ENCODE measurements at places on chromosomes 11 and 22.
A peak's percentile ranks its signal among the peaks of the same experiment; 100 is the strongest.

GRCh38 chr11:69637198-69637940 is 3.6 kb upstream of the CCND1 start:
- DNase-seq, result no peak

- no peak for DNase-seq
Observed at GRCh38 chr22:41913842-41914534, 886 bp downstream of the SHISA8 start.

- DNase-seq, result no peak
Observed at GRCh38 chr11:63892228-63892627, 24.7 kb downstream of the RCOR2 start.

DNA sequence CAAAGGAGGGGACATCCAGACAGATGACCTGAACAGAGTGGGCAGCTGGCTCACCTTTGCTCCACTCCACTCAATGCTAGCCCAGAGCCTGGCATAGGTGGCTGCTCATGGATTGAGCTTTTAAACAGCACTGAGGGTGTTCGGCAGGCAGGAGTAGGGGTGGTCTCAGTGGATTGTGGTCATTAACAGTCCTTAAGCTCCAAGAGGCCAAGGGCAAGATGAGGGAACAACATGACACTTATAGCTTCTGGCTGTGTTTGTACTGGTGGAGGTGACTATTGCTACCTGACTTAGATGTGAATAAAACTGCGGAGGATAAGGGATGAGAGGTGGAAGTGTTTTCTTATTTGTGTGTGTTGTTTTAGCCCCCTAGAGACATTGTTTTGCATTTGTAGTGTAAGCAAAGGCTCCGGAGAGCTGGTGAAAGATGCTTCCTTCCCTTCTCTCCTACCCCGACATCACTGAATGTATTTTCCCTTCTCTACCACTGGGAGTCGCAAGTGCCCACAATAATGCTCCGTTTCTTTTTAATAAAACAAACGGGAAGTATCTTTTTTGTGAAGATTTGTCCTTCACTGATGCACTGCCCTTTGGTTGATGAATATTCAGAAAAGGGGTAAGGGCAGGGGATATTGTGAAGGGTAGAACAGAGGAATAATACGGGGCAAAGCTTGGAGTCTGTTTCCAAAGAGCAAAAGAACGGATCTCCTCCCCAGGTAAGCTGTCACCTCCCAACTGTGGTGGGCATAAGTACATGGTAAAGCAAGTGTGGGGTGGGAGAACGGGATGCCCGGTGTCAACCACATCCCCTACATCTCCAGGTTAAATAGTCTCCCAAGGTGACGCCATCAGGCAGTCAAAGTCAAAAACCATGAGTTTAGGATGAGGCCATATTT is 27.5 kb upstream of the MTNR1B start:
- DNase-seq, result no peak

- no peak for DNase-seq
Observed at GRCh38 chr11:132993991-132994502, 538.3 kb downstream of the OPCML start.

- no peak for DNase-seq
Observed at GRCh38 chr11:99952816-99953215, 734.3 kb upstream of the ARHGAP42 start.

- DNase-seq, result no peak
Observed at GRCh38 chr11:62928011-62928410, 6.8 kb upstream of the CHRM1 start.

DNA sequence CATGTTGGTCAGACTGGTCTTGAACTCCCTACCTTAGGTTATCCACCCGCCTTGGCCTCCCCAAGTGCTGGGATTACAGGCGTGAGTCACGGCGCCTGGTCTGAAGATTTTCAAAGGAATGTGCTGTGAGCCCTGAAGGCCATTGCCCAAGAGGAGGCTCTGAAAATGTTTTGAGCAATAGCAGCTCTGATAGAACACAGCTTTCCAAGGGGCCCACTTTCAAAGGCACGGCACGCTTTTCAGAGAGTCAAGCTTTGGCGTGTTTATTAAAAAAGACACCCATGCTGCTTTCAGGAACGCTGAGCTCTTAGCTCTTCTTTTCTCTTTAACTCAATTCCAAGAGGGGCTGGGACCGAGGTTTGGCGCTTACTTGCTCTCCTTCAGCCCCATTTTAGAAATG is 73.8 kb upstream of the CDON start:
- DNase-seq, result no peak

GRCh38 chr11:109914038-109914437 is 179.2 kb upstream of the ZC3H12C start:
- DNase-seq, result no peak

DNA sequence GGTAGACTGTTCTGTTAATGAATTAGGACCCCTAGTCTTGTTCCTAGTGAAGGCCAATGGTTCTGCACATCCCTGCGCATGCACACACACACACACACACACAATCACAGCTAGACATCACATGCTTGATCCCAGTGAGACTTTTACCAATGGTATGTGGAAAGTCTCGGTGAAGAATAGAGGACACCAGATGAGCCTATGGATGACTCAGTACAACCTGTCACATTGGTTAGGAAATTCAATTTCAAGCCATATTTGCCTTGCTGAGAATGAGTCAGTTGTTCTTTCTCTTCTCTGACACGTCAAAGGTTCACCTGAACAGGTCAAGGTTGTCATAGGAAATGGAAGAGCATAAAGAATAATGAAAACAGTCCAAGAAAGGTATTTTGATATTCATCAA is 122.0 kb downstream of the SLC17A6 start:
- DNase-seq, result no peak

DNA sequence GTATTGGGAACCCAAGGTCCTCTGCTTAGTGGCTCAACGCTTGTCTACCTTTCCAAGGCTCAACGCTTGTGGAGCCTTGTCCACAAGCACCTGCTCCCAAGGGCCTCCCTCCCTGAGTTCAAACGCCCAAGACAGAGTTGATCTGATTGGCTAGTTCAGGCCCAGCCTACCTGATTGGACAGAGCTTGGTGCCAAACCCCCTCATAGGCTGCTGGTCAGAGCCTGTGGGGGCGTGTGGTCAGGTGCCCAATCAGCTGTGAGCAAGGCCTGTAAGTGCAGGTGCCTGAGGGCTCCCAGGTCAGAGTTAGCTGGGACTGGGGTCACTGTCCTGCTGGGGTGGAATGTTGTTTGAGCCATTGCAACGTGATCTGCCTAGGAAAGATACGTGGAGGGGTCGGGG is 16.9 kb upstream of the TMPRSS6 start:
- DNase-seq, result no peak

DNA sequence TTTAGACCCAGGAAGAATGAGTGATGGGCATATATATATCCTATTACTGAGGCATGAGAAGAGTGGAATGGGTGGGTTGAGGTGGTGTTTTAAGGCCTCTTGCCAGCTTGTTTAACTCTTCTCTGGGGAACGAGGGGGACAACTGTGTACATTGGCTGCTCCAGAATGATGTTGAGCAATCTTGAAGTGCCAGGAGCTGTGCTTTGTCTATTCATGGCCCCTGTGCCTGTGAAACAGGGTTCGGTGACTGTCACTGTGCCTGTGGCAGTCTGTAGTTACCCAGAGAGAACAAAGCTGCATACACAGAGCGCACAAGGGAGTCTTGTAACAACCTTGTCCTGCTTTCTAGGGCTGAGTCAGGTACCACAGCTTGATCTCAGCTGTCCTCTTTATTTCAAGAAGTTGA is 11.7 kb downstream of the LIMK2 start:
- DNase-seq, result no peak

GRCh38 chr11:78094250-78094649 is 14.6 kb upstream of the NDUFC2 start:
- no peak for DNase-seq

DNA sequence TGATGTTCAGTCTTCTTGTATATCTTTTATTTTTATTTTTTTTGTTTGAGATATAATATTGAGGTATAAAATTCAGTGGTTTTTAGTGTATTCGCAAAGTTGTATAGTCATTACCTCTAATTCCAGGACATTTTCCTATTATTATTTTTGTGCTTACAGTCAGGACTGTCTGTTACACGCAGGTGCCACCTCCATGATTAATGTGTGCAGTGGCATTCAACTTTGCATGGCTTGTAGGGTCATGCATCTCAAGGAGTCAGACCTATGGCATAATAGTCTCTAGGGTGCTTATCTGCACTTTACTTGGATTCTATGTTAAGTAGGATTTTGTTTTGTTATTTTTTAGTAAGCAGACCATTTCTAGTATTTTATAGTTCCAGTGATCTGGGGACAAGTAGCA is 1.0 kb downstream of the CTR9 start:
- DNase-seq, result no peak

DNA sequence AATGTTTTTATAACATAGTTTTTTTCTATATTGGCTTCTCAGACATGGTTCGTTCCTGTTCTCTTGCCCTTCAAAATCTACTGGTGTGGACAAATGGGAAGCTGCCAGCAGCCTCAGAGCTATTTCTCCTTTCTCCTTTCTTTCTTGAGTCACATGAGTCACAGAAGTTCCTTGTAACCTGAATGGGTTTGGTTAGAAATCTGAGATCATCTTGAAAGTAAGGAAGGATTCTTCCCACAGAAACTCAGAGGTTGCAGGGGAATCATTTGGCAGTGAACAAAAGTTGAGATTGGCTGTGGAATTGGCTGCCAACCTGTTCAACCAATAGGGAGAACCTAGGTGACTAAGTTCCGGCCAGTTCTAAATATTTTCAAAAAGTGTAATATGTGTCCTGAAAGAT is 12.5 kb downstream of the PLET1 start:
- DNase-seq, result no peak

GRCh38 chr11:126488591-126489370 is 133.3 kb downstream of the ST3GAL4 start:
- DNase-seq, result no peak

GRCh38 chr11:68632802-68633201 is 51.5 kb upstream of the GAL start:
- DNase-seq, result peak; percentile 13

DNA sequence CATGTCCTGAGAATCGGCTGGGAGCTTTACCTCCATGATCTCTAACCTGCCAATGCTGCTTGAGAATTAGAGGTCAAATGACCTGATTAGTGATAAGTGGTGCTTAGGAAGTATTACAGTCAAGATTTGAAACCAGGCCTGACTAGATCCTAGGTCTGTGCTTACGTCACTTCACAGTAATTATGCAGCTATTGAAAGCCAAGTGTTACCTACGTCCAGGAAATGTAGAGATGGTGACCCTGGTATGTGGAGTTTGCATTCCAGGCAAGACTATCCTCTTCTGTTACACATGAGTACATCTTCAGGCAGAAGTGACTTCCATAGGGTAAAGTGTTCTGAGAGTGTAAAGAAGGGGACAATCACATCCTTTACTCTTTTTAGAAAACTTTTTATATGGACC is 530.4 kb upstream of the TENM4 start:
- no peak for DNase-seq

DNA sequence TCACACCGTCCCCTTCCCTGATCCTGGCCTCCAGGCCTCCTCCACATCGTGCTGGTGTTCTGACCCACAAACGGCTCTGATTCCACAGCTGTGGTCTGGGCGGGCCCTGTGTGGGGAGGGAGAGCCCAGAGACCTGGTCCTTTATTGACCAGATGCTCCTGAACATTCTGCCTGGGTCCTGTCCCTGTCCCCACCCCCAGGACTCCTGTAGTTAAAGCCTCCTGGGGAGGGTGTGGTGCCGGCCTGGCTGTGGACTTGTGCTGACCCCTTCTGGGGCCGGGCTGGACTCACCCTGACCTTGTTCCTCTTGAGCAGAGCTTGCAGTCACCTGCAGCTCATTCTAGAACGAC is 128.7 kb downstream of the CTTN start:
- no peak for DNase-seq

DNA sequence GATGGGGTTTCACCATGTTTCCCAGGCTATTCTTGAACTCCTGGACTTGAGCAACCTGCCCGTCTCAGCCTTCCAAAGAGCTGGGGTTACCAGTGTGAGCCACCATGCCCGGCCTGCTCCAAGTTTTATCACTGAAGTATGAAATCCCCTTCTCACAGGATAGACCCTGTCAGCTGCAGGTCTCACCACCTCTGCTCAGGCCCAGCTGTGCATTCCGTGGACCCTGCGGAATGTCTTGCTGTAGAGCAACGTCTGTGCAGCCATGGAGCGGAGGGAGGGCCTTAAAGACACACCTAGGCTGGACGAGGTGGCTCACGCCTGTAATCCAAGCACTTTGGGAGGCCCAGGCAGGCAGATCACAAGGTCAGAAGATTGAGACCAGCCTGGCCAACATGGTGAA is 625.4 kb downstream of the BRD1 start:
- DNase-seq, result no peak

DNA sequence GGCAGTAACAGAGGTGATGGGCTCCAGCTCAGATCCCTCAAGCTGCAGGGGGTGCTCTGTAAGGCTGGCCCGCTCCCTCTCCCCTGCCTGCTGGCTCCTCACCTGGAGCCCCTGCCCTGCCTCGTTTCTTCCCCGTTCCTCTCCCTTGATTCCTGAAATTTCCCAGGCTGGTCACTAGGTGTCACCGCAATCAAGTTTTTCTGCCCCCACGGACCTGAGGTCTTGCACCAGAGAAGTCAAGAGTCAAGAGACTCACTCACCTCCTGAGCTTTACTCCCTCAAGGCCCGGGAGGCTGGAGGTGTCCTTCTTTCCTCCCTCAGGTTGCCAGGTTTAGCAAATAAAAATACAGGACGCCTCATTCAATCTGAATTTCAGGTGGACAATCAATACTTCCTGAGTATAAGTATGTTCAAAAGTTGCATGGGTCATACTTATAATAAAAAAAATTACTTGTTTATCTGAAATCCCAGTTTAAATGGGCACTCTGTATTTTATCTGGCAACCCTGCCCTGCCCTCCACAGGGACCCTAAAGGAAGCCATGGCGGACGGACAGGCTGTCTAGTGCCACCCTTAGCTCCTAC is 69.2 kb downstream of the SCUBE1 start:
- DNase-seq, result peak; percentile 36

DNA sequence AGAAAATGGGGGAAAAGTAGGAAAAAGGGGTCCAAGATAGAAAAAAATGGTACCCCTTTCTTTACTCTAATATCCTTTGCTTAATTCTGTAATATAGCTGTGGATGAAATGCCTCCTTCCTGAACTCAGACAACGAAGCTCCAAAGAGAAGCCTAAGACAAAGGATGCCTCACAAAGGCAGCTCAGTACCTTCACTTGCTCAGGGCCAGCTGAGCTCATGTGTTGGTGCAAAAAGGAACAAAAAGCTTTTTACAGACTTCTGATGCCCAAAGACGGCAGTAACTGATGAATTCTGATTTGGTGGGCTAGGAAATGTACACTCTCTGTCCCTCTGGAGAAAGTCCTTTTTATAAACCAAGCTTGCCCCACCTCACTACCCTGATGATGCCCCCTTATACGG is 77.5 kb downstream of the DENND5A start:
- no peak for DNase-seq

DNA sequence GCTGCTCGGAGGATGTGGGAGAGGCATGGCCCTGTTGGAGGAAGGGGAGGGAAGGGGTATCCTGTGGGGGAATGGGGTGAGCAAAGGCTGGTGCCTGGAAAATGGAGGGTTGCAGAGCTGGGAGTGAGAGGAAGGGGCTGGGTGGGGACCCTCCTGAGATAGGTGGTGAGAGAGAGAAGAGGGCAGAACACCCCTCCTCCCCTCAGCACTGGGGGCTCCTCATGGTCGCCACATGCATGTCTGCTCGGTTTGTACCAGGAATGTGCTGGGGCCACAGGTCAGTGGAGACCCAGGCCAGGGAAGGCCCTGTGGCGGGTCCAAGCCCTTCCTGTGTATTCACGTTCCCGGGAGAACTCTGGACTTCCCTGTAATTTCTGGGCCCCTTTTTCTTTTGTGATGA is 27.8 kb upstream of the ACR start:
- no peak for DNase-seq

GRCh38 chr11:70713988-70714665 is 315.8 kb downstream of the CTTN start:
- DNase-seq, result no peak
